Stimulated activated CD8-positive, alpha-beta memory T cell treated with anti-CD3 and anti-CD28 coated beads, Interleukin-12 subunit alpha, Interleukin-12 subunit beta, amount 100 ng/mL, for 1 hour (primary cell): ENCODE measurements at places on chromosomes 6 and 20.

GRCh38 chr20:37464611-37465010, 56.4 kb upstream of the NNAT start:
- no peak for DNase-seq

DNA sequence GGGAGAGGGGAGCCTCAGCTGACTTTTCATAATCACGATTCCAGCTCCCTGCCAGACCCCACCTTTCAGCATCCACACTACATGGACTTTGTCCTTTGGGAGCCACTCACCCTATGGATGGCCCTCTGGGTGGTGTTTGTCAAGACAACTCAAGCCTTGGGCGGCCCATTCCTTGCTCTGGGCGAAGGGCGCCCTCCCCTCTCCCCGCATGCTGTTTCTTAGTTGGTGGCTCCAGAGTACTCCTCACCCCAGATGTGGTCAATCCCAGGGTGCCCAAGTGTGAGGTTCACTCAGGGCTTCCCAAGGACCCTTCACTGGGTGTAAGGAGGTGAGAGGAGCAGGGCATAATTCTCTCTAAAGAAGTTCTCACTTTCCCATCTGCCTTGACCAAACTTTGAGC, 710.0 kb downstream of the QKI start:
- DNase-seq, result no peak

DNA sequence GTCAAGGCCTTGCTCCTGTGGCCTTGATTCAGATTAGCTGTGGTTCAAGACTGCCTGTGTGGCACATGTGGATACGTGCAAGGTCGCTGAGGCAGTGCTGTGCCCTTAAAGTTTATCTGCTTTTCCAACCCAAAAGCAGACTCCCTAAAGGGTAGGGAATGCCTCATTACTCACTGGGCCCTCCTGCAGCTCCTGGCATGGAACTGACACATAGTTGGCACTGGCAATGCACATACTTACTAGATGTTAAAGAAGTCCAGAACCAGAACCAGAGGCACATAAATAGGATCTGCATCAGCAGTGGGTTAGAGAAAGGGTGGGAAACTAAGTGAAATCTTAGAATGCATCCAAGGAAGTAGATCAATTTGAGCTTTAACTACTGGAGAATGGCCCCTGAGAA, 90.6 kb upstream of the MLN start:
- no peak for DNase-seq

DNA sequence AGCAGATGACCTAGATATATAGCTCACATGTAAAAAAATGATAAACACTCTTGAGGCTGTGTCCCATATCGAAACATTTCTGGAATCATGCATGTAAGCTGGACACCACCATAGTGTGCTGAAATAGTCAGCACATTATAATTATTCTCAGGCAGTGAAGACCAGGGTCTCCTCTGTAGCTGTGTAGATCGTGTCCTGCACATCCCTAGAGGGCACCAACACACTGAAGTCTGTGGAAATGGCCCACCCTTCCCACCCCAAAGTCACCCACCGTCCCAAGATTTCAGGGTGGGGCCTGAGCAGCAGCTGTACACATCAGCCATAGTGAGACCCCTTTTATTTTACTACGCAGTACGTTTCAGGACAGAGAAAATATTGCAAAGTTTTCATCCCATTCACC, 21.0 kb upstream of the TMEM30A start:
- DNase-seq, result no peak

DNA sequence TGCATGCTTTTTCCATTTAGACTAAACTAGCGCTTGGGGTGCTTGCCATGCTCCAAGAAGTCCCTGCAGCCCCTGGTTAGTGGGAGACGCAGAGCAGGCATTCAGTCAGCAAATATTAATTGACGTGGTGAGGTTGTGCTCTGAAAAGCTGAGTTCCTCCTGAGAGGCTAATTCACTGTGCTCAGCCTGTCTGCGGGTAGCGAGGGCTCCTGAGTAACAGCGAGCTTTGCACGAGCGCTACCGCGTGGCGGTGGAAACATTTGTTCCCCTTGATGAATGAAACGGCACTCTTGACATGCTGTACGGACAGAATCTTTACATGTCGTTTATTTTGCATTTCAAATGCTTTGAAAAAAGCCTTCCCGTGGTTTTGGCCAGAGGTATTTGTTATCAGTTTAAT, 170.6 kb upstream of the AGPAT4 start:
- DNase-seq, result no peak

DNA sequence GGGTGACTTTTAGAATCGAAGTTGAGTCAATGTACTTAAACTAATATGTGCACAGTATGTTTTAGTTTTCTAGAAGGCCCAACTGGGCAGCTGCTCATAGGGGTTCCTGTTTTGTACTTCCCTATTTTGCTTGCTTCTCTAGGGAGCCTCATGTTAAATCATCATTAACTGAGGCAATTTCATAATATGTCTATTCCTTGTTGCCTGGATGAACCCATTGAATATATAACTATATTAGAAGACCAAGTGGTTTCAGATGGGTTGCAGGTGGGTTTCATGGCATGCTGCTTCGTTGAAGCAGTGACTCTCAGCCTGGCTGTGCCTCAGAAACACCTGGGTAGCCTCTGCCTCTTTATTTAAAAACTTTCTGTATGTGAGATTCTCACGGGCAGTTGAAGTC, 22.2 kb downstream of the CARMIL1 start:
- no peak for DNase-seq

- no peak for DNase-seq
These were observed 512.8 kb upstream of the JARID2 start for GRCh38 chr6:14732844-14733757.

DNA sequence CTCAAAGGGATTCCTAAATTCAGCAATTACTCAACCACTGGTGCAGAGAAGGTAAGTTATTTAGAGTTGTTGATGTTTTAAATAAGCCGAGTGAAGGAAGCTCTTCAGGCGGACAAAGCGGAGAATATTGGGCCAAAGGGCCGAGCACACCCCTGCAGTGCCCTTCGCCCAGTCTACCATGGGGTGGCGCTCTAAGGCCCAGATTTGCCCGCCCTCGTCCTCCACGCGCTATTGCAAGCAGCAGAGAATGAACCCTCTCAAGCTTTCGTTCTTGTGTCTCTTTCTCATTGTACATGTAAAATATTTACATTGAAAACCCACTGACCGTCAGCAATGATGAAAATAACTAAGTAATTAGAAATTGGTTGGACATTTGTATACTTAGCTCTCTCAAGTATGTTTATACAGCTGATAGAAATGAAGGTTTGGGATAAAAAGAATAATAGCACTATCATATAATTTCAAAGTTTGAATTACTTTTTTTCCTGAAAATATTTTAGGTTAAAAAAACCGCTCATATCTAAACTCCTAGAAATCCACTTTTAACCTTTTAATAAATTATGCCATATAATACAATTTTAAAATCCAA, 195.0 kb upstream of the CEP162 start:
- no peak for DNase-seq

- DNase-seq, result no peak
These were observed 8.7 kb upstream of the RAMACL start for GRCh38 chr6:166595061-166595780.

DNA sequence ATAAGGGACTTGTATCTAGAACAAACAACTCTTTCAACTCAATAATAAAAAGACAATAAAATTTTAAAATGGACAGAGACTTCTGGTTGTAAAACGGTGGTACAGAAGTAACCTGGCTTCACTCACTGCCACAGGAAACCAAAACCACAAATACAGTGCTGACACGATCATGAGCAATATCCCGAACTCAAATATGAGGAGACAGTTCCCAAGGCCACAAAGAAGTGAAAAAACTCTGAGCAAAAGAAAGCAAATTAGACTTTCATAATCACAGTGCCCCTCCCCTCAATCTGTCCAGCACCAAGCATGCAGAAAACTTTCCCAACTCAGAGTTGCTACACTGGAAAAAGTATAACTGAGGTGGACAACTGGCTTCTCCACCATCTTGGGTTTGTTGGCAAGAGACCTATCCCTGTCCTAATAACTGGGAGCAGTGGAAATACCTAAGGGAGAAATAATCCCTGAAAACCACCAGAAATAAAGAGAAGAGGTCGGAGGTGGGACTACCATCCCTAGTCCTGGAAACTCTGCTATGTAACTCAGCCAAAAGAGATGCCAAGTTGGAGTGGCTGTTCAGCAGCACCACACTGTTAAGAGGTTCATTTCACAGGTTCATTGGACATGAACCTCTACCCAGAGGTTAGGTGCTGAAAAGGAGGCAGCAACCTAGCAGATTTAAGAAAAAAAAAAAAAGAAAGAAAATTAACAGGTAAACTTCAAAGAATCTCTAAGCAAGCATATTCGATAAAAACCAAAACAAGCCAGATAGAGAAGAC, 55.5 kb downstream of the REV3L start:
- DNase-seq, result no peak

- no peak for DNase-seq
These were observed 6.6 kb upstream of the SRSF6 start for GRCh38 chr20:43450841-43451799.

- no peak for DNase-seq
These were observed 706.3 kb downstream of the TFAP2A start for GRCh38 chr6:9708600-9708999.

DNA sequence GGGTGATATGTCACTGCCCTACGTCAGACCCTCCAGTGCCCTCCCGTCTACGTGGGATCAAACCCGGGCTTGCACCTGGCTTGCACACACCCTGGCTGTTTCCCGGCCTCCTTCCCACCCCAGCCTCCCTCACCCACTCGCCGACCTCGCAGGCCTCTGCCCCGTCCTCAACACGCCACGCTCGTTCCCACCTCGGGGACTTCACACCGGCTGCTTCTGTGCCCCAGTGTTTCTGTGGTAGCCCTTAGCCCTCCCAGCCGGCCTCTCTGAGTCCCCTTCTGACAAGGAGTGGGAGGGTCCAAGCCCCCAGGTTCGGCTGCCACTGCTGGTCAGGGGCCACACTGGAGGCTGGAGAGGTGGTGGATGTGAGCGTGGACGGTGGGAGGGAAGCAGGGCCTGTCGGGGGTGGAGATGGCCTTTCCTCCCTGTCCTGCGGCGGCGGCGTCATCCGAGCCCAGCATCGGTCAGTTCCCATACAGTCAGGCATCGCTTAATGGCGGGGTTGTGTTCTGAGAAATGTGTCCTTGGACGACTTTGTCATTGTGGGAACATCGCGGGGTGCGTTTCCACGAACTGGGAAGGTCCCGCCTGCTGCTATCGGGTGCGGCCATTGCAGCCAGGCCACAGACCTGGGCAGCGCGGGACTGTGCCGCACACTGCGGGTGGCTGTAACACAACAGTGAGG, 11.4 kb upstream of the KIF25 start:
- no peak for DNase-seq

- no peak for DNase-seq
These were observed 58.5 kb downstream of the OGFRL1 start for GRCh38 chr6:71347119-71347518.

DNA sequence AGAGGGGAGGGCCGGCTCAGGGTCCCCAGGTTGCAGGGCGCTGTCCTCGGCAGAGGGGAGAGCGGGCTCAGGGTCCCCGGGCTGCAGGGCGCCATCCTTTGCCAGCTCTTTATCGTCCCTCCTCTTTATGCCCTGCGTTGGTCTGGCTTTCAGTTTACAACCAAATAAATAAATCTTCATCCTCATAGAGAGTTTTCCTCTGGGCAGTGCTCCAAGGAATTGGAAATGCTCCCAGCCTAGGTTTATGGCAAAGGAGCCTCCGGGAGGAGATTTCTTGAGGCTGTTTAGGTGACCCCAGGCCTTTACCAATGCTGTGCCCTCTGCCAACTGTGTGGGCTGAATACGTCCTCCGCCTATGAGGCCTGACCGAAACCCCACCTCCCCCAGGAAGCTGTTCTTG, 60.2 kb downstream of the CHMP4B start:
- no peak for DNase-seq

- DNase-seq, result no peak
These were observed 27.9 kb downstream of the RIN2 start for GRCh38 chr20:19785983-19786285.

DNA sequence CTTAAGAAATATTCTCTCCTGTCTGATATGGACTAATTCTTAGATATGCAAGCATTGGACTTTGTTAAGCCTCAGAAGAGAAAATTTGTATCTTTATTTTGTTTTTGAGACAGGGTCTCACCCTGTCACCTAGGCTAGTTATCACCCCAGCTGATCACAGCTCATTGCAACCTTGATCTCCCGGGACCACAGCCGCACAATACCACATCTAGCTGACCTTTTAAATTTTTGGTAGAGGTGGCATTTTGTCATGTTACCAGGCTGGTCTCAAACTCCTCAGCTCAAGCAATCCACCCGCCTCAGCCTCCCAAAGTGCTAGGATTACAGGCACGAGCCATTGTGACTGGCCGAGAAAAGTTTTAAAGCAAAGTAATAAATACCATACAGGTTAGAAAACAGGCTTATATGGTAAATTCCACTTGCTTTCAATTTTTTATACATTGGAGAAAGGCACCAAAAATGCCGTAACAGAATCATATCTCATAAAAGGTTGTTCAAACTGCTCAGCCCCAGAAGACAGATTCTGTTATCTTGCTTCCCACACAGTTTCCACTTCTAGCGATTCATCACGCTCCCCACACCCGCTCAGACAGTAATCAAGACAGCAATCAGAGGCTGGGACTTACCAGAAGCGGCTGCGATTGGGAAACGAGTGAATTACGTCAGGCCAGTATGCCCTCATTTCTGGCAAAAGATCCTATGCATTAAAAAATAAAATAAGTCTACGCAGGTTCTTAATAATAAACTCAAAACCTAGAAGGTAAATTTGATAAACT, 13.8 kb downstream of the RNASET2 start:
- DNase-seq, result no peak

GRCh38 chr20:9413001-9413400, 101.4 kb upstream of the LAMP5 start:
- no peak for DNase-seq

GRCh38 chr6:135710042-135710441, 141.5 kb upstream of the PDE7B start:
- DNase-seq, result no peak

DNA sequence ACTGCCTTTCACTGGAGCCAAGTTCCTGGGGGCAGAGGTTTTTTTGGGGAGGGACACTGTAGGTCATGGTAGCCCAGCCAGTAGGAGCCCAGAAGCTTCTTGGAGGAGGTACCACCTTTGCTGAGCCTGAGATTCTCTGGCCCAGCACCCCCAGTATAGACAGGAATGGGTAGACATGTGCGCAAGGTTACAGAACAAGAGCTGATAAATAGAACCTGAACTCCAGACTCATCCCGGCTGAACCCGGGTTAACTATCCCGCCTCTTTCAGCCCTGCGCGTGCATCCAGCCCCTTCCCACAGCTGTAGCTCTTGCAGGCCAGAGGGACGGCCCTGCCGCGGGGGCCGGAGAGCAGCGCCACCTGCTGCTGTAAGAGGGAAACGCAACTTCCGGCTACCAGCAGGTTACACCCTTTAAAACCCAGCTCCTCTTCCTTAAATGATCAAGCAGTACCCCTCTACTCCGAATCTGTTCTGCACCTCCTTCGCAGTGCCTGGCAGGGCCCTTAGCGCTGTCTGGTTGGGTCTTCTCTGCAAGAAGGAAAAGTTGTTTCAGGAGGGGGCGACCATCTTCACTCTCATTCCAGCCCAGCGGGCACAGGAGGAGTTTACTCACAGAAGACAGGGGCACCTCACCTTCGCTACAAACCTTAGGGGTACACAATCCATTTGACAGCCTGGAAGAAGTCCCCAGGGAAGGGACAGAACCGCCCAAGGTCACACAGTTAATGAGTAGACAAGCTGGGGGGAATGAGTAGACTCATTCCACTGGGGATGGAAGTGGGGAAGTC, 7.5 kb downstream of the SRXN1 start:
- peak; percentile 38 for DNase-seq
